Posterior vena cava (tissue), 2 donors: ENCODE measurements at places on chromosomes 2 and 18. TPM values are rescaled to one million over a fixed set of nuclear protein-coding genes. Genes with fewer than 3 reads are reported as not detected.

The MC2R gene
- total RNA-seq = not detected

The NLRC4 gene
- 4.0 TPM for total RNA-seq

The ENOSF1 gene
- 57.7 TPM for total RNA-seq

The ANKRD62 gene
- 0.05 TPM for total RNA-seq

The FN1 gene
- total RNA-seq = 2,588 TPM

The CYP27C1 gene
- 0.29 TPM for total RNA-seq

The TUBA3E gene
- not detected for total RNA-seq

The FEV gene
- not detected for total RNA-seq

The CRYGD gene
- not detected for total RNA-seq

The SERPINB2 gene
- 1.2 TPM for total RNA-seq

The INO80C gene
- 18.8 TPM for total RNA-seq

The CLEC4F gene
- total RNA-seq = 0.32 TPM

The PTPRM gene
- total RNA-seq = 53.4 TPM

The EMILIN2 gene
- 21.0 TPM for total RNA-seq

The NPPC gene
- 9.2 TPM for total RNA-seq

The MC4R gene
- not detected for total RNA-seq

The ACVR1C gene
- 0.19 TPM for total RNA-seq

The SLC8A1 gene
- 121 TPM for total RNA-seq

The UCN gene
- 0.95 TPM for total RNA-seq

The SERPINB13 gene
- not detected for total RNA-seq
